ENCODE measurements at places on chromosomes 16 and 17.

DNA sequence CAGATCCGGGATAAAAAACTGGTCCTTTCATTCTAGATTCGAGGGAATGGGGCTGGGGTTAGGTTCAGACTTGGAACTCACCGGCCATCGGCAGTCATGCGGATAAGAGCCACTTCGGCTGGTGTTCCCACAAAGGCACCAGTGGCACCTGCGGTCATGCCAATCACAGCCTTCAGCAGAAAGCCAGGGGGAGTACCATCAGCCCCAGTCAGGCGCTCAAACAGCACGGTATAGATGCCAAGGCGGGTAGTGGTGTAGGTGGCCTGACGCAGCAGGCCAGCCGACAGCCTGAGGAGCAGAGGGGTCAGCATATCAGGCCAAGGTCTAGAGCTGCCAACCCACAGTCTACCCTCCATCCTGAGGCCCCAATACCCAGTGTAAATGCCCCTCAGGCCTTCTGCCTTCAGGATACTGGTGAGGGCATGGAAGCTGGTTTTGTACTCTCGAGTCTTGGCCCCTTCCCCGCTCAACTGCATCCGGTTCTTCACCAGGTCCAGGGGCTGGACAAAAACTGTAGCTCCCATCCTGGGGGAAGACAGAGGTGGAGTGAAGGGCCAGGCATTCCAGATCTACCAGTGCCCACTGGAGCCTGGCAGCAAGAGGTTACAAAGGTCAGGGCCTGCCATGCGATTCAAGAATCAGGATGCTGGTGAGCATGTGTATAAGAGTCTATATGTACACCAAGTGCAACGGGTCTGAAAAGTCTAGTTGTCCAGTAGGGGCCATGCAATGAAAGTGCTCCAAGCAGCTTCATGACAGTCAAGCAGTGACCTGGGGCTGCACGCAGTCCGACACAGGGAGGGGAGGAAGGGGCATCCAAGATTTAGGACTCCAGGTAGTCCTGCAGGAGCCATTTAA, 929 bp downstream of the SLC25A11 start:
- DNase-seq, result no peak

GRCh38 chr17:55158439-55158838, 106.3 kb upstream of the HLF start:
- DNase-seq, result no peak

DNA sequence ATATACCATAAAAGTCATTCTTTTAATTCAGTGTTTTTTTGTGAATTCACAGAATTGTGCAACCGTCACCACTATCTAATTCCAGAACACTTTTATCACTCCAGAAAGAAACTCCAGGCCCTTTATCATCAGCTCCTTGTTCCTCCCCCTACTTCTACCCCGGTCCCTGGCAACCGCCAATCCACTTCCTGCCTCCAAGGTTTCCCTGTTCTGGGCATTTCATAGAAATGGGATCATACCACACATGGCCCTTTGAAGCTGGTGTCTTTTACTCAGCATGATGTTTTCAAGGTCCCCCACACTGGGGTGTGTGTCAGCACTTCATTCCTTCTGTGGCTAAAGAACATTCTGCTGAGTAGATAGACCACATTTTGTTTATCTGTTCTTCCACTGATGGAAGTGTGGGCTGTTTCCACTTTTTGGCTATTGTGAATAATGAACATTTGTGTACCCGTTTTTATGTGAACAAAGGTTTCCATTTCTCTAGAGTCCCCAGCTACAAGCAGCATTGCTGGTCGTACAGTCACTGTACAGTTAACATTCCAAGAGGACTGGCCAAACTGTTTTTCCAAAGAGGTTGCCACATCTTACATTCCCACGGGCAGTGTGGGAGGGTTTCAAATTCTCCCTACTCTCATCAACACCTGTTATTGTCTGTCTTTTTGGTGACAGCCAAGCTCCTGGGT, 75.8 kb upstream of the ZNF469 start:
- no peak for DNase-seq

- no peak for DNase-seq
These were observed 17.4 kb downstream of the CNTNAP4 start for GRCh38 chr16:76294396-76295214.

Data from stimulated activated CD4-positive, alpha-beta T cell treated with anti-CD3 and anti-CD28 coated beads, Interleukin-4, amount 100 ng/mL, for 4 hours (primary cell).